Activated CD8-positive, alpha-beta memory T cell treated with anti-CD3 and anti-CD28 coated beads, Interleukin-2, amount 10 ng/mL, durations not matched to agents 7 days and 5 days (primary cell): ENCODE measurements at places on chromosomes 4 and X. TPM values are rescaled to one million over a fixed set of nuclear protein-coding genes. Genes with fewer than 3 reads are reported as not detected.

ZCCHC18 gene
- 3.3 TPM for total RNA-seq

HPGDS gene
- total RNA-seq, result 0.66 TPM

GRCh38 chr4:172547724-172548123 is 620.9 kb upstream of the GALNT7 start:
- DNase-seq, result no peak

GRCh38 chrX:148333989-148334388 is 166.4 kb upstream of the AFF2 start:
- DNase-seq, result no peak

DNA sequence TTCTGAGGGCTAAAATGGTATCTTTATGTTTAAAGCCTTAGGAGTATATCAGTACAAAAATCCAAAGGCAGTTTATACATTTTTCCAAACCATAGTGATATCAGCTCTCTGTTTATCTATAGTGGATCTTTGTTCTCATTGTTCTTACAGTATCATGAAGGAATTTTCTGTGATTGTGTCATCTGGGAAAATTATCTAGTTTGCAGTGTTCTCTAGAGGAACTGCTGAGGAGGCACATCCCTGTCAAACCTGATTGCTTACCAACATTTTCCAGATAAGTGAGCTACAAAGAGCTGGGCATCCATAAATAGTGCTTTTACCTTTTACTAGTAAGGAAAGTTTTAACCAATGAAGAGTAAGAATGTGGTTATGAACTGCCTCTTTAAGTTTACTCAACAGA is 44.9 kb upstream of the SLC25A31 start:
- no peak for DNase-seq

- DNase-seq, result no peak
Observed at GRCh38 chr4:79563219-79563618, 155.2 kb upstream of the GK2 start.

GRCh38 chr4:2151544-2151943 is 90.4 kb downstream of the HAUS3 start:
- DNase-seq, result no peak

- peak; percentile 47 for DNase-seq
Observed at GRCh38 chr4:16794816-16795445, 103.5 kb downstream of the LDB2 start.

DNA sequence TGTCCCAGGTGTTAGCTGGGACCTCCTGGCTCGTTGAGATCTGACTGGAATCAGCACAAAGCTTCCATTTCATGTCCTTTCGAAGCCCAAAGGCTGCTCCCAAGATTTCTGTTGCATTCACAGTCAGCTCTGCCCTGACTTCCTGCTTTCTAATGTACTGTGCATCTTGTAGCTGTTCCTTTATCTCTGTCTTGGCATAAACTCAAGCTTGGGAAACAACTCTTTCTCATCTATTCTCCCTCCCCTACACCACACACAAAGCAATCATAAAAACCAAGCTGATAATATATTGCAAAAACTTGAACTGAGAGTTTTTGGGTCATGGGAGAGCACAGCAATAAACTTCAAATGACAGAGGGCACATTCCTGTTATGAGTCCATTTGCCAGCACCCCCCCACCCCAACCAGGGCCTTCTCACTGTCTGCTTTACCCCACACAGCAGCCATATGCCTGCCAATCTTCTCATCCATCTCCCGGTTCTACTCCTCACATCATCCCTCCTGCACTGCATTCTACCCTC is 76.3 kb downstream of the SYNPO2 start:
- DNase-seq, result no peak

INTU gene
- total RNA-seq, result 0.03 TPM

DNA sequence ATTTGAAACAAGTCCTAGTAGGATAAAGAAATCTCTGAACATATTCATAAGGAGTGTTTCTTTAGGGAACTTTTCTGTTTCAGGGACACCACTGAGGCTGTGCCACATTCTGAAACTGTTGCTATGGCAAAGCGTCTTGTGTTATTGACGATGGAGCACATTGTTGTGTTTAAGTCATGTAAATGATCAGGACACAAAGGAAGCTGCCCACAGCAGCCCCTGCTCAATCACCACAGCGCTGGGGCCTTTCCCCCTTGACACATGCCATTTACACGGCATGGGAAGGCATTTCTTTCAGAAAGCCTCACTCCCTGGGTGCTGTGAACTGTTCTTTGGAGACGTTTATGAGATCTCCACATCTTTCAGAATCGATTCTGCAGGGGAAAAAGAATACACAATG is 39.8 kb upstream of the MID1 start:
- no peak for DNase-seq

- no peak for DNase-seq
Observed at GRCh38 chr4:11720292-11720691, 291.6 kb upstream of the HS3ST1 start.

TCEAL6 gene
- not detected for total RNA-seq

- no peak for DNase-seq
Observed at GRCh38 chr4:150056569-150056968, 21.7 kb upstream of the DCLK2 start.

DNA sequence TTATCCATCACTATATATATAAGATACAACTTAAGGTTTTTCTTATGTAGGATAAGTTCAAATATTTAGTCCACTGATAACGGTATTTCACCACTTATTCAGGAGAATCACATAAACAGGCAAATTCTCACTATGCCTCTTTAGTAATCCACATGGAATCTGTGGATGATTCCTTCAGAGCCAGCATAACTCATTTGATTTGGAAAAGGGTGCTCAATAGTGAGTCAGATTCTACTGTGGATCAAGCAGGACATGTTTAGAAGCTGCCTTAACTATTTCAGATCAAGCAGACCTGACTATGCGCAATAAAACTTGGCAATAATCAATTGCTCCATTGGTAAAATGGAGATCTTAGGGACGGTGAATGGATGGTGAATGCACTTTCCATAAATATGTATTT is 184.1 kb downstream of the CBR4 start:
- no peak for DNase-seq

TECRL gene
- not detected for total RNA-seq

DNA sequence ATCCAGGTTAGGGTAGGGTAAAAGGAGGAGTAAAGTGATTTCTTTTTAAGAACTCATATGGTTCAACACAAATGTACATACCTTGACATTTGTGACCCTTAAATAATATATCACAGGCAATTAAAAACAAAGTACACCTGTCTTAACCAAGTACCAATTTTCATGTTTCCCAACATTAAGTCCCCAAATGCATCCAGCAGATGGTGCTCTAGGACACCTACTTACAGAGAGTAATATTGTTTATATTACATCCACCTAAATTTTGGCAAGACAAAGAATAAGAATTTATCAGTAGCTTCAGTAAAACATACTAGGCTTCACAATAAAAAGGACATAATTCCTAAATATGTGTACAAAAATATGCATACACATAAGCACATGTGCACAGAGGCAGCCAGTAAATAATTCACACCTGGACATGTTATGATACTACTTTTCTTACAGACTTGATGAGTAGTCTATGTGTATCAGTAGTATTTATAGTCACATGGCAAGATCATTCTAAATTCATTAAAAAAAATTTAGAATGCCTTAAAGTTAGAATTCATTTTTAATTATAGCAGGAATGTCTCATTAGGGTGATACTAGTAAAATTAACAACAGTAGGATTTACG is 219.7 kb downstream of the DCLK2 start:
- peak; percentile 55 for DNase-seq
